ENCODE measurements at places on chromosomes 1 and 21. TPM values are rescaled to one million over a fixed set of nuclear protein-coding genes. Genes with fewer than 3 reads are reported as not detected.

The MX2 gene
- total RNA-seq, result under 0.01 TPM

The PRKAA2 gene
- 4.0 TPM for total RNA-seq

The SPATA1 gene
- 0.22 TPM for total RNA-seq

The CELA2A gene
- total RNA-seq, result not detected

The SHISA4 gene
- 7.4 TPM for total RNA-seq

The FAM78B gene
- 0.40 TPM for total RNA-seq

The CCDC185 gene
- not detected for total RNA-seq

The NCMAP gene
- total RNA-seq, result not detected

The BSND gene
- total RNA-seq, result not detected

The LAMC2 gene
- total RNA-seq, result 1.1 TPM

The SPRR2G gene
- not detected for total RNA-seq

The C1orf226 gene
- under 0.01 TPM for total RNA-seq

The LAPTM5 gene
- 66.7 TPM for total RNA-seq

The ASCL5 gene
- total RNA-seq, result not detected

The RPTN gene
- total RNA-seq, result not detected

The IFNLR1 gene
- total RNA-seq, result under 0.01 TPM

The MTOR gene
- total RNA-seq, result 32.9 TPM

The CYP4A22 gene
- total RNA-seq, result not detected

The ADGRL4 gene
- total RNA-seq, result 109 TPM

The USH2A gene
- not detected for total RNA-seq

The RAD54L gene
- total RNA-seq, result 2.2 TPM

The PSMG1 gene
- total RNA-seq, result 58.9 TPM

The S100A8 gene
- total RNA-seq, result not detected

The SYCP1 gene
- not detected for total RNA-seq

The NUDC gene
- 17.4 TPM for total RNA-seq

The KLHL20 gene
- 38.1 TPM for total RNA-seq

The CDK18 gene
- total RNA-seq, result 0.44 TPM

The PFKFB2 gene
- total RNA-seq, result 0.99 TPM

The EPRS1 gene
- total RNA-seq, result 84.8 TPM

The MFSD2A gene
- 0.44 TPM for total RNA-seq

The SERPINC1 gene
- not detected for total RNA-seq

The SELL gene
- under 0.01 TPM for total RNA-seq

Measured in lung microvascular endothelial cell (primary cell).